ENCODE measurements at places on chromosomes 11 and 22.

DNA sequence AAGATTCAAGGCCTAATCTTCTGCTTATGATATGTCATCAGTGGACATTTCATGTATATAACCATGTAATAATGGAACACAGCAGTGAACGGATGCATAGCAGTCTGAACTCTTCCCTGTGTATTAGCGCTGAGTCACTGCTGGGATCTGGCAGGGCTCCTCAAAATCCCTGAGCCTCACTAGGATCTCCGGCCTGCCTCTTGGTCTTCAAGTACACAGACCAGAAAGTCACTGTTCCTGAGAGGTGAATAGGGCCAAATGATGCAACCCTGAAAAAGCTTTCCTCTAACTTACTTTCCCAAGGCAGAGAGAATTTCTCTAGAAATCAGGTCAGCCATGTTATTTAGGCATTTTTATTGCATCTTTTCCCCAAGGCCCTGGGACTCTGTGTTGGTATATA lies 35.0 kb downstream of the POU2AF1 start:
- peak; percentile 70 for DNase-seq

GRCh38 chr11:84384731-84385130 lies 1098.6 kb upstream of the CCDC90B start:
- peak; percentile 31 for DNase-seq

DNA sequence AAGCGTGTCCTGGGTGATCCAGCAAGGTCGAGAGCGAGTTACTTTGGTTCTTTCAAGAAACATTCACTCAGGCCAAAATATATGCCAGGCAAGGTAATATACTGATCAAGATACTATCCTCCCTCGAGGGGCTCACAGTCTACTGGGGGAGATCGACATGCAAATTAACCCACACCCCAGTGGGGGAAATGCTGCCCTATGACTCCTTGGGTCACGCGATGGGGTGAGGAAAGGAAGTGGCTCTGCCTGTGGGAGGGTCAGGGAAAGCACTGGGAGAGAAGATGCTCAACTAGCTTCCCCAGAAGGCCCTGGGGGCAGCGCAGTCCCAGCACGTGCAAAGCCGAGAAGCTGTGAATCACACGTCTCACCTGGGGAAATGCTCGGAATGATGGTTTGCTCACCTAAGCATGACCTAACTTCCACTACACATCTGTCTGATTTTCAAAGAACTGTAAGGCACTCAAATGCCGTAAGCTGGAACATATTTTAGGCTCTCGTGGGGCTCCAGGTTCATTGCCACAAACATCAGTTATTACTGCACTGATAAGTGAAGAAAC lies 130.7 kb downstream of the RCN1 start:
- no peak for DNase-seq

GRCh38 chr11:3153291-3153861 lies 11.7 kb downstream of the OSBPL5 start:
- DNase-seq: peak; percentile 89

- DNase-seq: no peak
Observed at GRCh38 chr11:113375402-113375801, 12.2 kb upstream of the ANKK1 start.

DNA sequence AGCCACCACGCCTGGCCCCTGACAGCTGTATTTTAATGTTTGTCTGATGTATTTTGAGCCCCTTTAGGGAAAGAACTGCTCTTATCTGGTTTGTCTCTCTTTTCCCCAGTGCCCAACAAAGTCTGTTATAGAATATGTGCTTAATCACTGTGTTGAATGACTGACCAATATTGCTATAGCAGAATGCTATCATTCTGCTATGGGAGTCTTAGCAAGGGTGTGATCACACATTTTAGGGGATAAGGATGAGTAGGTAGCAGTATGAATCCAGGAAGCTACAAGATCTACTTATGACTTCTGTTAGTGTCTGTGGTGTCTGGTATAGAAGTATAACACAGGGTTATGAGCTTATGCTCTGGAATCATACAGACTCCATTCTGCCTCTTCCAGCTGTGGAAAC lies 117.5 kb upstream of the RRM1 start:
- no peak for DNase-seq

GRCh38 chr22:46750863-46751443 lies 11.5 kb upstream of the TBC1D22A start:
- DNase-seq: no peak

DNA sequence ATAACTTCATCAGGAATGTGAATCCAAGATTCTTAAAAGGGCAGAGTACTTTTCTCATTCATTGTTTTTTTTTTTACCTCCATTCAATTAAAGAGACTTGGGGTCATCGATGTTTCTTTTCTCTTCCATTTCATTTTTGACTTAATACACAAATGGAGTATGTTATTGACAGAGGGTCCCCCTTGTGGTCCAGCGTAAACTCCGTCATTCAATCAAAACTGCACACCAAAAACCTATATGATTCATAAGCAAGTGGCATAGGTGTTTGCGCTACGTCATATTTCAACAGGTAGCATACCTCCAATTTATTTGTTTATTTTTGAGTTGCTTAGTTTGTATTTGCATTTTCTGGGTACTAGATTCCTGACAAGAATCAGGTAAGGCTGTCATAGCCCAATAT lies 12.7 kb upstream of the FOLH1 start:
- no peak for DNase-seq

GRCh38 chr11:122215244-122215992 lies 99.4 kb upstream of the BLID start:
- DNase-seq: peak; percentile 91

Data from amniotic epithelial cell (primary cell).